Gastrocnemius medialis (tissue), 4 donors: ENCODE measurements at places on chromosomes 6 and 20.

- peaks cover under 1% of the 10 kb centered on the region for H3K36me3 ChIP-seq
- DNase-seq, result peak; percentile 77
- no peaks in the 10 kb centered on the region for H3K27me3 ChIP-seq
- peak overlapping the region; percentile 57 for H3K4me3 ChIP-seq
- peak overlapping the region; percentile 85 for H3K27ac ChIP-seq
- peaks cover 20% of the 10 kb centered on the region for H3K4me1 ChIP-seq
These were observed 54.4 kb downstream of the GOPC start for GRCh38 chr6:117547688-117548621.

- no peaks in the 10 kb centered on the region for H3K4me1 ChIP-seq
- H3K27ac ChIP-seq, result no peak overlapping the region
- H3K4me3 ChIP-seq, result no peak overlapping the region
- no peak for DNase-seq
- no peaks in the 10 kb centered on the region for H3K27me3 ChIP-seq
These were observed 207.5 kb upstream of the OPRM1 start for GRCh38 chr6:153831350-153832078.

- no peak overlapping the region for H3K4me3 ChIP-seq
- no peak overlapping the region for H3K27ac ChIP-seq
- DNase-seq, result no peak
- peaks cover 16% of the 10 kb centered on the region for H3K4me1 ChIP-seq
These were observed 49.0 kb downstream of the PPARD start for GRCh38 chr6:35391240-35391968.

DNA sequence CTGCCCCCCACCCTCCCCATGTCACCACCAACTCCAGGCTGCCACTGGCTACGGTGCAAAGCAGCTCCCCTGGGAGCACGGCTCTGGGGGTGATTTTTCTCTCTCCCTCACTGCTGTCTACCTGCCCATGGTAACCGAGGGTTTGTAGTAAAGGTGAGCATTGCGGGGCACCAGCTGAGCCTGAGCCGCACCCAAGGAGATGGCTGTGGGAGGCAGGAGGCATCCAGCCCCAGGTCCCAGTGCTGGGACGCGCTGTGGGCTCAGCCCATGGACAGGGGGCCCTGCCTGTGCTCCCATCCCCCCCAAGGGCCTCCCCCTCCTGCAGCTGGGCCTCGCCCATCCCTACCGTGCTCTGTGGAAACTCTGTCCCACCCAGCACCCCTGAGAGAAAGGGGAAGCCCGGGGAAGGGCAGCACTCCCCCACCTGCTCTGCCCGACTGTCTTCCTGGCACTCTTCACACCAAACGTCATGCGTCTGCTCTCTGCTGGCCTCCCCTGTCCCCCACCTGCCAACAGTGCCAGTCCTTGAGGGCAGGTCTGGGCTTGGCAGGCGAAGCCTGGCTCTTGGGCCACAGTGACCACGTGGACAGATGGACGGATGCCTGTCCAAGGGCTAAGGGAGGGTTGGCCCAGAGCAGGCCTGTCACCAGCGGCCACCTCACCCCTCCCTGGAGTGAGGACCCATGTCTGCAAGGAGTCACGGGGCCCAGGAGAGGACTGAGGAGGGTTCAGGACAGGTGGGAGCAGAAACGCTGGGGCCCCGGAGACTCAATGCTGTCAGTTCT lies 3.8 kb upstream of the CHRNA4 start:
- no peak overlapping the region for H3K27ac ChIP-seq
- no peak overlapping the region for H3K4me3 ChIP-seq
- H3K27me3 ChIP-seq, result peaks cover 20% of the 10 kb centered on the region
- DNase-seq, result no peak
- H3K36me3 ChIP-seq, result no peaks in the 10 kb centered on the region

GRCh38 chr6:31128093-31128676 lies 7.9 kb upstream of the CDSN start:
- no peak for DNase-seq
- H3K4me1 ChIP-seq, result peaks cover 2% of the 10 kb centered on the region
- H3K36me3 ChIP-seq, result no peaks in the 10 kb centered on the region

DNA sequence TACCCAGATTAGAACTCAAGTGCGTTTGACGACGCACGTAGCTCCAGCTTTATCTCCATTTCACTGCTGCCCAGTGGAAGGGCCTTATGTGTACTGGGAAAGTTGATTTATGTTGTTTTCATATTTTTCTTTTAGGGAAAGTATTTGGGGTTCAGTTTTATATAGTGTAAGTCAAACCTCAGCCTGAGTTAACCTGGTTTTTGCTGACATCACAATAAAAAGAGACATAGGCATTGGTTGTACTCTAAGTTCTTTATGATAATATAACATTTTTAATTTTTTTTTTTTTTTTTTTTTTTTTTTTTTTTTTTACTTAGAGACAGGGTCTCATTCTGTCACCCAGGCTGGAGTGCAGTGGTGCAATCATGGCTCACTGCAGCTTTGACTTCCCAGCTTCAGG lies 34.1 kb upstream of the PRL start:
- H3K4me3 ChIP-seq, result no peak overlapping the region
- H3K36me3 ChIP-seq, result no peaks in the 10 kb centered on the region
- DNase-seq, result no peak
- no peaks in the 10 kb centered on the region for H3K27me3 ChIP-seq
- H3K4me1 ChIP-seq, result no peaks in the 10 kb centered on the region
